Activated naive CD4-positive, alpha-beta T cell (primary cell): ENCODE measurements at places on chromosomes 1 and 21.

GRCh38 chr1:234270581-234271242 is 102.5 kb upstream of the COA6 start:
- no peak for DNase-seq

DNA sequence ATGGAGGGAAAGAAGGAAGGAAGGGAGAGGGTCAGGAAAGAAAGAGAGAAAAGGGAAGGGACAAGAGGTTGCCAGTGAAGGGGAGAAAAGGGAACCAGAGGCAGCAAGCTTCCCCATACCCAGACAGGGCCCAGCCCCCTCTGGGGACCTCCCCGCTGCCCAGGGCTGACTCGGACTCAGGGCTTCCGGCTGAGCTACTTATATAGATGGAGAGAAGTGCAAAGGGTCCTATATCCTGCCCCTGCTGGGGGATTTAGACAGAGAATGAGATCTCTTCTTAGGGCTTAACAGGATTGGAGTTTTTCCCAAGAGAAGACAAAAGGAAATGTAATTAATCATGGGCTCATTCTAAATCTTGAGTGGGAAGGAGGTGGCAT is at the start of gene ETV3L:
Gene ETV3L, minus strand, starts transcription at position 176 of the 377 bp plus-strand sequence. CDS start 285 bp downstream, outside the sequence.
- no peak for DNase-seq

DNA sequence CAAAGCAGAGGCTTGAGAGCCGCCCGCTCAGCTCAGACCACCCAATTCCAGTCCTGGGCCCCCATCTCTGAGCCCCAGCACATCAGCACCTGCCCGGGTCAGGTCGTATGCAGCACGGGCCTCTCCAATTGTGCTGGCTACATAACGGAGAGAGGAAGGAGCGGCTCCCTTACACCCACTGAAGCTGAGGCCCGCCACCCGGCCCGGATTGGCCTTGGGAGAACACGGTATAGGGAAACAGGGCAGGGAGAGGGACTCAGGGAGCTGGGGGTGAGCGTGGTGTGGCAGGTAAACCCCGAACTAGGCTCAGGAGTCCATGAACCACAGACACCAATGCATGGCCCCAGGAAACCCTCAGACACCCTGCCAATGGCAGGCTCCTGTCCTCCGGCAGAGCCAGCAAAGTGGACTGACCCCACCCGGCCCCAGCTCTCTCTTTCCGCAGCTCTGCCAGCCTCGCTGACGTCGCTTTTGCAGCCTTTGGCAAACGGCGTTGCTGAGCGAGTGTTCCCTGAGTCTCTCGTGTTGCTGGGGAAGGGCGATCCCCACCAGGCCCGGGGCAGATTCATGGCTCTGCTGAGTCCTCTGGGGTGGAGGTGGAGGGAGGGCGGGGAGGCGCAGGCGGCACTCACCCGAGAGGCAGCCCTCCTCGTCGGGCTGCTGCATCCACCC is 16.5 kb downstream of the MEGF6 start:
- no peak for DNase-seq

DNA sequence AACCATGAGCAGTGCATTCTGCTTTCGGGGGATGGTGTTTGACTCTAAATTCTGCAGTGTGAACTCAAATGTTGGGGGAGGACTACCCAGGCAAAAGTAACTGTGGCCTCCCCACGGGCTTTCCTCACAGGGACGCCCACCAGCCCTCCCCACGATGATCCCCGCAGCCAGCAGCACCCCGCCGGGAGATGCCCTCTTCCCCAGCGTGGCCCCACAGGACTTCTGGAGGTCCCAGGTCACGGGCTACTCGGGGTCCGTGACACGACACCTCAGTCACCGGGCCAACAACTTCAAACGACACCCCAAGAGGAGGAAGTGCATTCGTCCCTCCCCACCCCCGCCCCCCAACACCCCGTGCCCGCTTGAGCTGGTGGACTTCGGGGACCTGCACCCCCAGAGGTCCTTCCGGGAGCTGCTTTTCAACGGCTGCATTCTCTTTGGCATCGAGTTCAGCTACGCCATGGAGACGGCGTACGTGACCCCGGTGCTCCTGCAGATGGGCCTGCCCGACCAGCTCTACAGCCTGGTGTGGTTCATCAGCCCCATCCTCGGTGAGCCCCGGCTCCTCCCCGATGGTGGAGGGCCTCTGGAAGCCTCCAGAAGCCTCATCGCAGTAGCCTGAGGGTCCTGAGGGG is 6.4 kb downstream of the SLC45A1 start:
- DNase-seq: no peak

DNA sequence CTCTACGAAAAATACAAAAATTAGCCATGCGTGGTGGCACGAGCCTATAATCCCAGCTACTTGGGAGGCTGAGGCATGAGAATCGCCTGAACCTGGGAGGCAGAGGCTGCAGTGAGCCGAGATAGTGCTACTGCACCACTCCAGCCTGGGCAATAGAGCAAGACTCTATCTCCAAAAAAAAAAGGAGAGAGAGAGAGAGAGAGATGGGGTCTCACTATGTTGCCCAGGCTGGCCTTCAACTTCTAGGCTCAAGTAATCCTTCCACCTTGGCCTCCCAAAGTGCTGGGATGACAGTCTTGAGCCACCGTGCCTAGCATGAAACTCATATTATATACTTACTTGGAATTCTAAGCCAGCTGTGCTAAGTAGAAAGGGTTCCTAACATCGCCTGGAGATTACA is 29.7 kb downstream of the PSMB2 start:
- DNase-seq: no peak
